ENCODE measurements at places on chromosomes 12 and 14.

DNA sequence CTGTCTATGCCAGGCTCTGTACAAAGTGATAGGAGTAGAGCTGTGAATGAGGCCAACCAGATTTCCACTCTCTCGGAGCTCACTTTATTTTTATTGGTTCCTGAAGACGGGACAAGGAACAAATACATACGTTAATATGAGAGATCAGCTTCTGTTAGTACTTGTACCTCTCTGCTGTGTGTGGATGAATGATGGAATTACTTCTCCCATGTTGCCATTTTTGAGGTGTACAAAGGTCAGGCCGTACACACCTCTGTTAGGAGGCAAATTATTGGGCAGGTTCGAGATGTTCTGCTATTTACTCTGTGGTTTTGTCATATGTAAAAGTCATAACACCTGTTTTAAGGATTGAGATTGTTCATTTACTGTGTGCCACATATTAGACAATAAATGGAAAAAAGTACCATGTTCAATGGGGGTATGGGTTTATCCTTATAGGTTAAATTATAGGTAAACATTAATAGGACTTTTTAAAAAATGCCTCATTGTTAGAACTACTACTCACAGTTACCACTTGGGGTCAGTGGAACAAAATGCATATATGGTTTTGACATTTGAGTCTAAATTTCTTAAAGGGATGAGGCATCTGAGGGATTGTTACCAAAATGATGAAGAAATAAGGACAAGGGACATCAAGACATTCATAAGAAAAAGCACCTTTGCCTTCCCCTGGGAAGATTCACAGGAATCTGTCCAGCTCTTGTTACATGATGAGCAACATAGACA lies 26.9 kb downstream of the WBP11 start:
- DNase-seq = no peak

DNA sequence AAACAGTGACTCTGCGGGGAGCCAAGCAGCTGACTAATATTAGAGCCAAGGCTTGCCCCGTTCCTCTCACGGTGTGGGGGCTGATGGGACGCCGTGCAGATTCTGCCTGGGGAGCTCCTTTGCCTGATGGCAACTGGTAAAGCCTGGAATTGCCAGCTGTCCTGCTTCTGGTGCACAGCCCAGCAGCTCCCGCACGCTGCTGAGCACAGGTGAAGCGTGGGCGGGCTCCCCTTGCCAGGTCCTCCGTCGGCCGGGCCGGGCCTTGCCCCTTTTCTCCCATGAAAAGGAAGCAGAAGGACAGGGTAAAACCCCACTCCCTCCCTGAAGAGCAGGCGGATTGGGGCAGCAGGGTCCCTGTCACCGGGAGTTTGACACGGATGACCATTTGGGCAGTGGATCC lies 79.0 kb downstream of the WDR20 start:
- no peak for DNase-seq

DNA sequence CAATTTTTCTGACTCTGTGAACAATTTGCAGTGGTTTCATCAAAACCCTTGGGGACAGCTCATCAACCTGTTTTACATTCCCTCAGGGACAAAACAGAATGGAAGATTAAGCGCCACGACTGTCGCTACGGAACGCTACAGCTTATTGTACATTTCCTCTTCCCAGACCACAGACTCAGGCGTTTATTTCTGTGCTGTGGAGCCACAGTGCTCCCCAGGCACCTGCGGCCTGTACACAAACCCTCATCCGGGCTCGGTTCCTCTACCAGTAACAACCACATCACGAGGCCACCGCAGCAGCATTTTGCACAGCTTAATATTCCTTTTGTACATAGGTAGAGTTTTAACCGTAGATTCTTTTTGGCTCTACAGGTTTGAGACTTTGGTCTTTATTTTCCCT lies 397.4 kb upstream of the OR4E1 start:
- DNase-seq = no peak

DNA sequence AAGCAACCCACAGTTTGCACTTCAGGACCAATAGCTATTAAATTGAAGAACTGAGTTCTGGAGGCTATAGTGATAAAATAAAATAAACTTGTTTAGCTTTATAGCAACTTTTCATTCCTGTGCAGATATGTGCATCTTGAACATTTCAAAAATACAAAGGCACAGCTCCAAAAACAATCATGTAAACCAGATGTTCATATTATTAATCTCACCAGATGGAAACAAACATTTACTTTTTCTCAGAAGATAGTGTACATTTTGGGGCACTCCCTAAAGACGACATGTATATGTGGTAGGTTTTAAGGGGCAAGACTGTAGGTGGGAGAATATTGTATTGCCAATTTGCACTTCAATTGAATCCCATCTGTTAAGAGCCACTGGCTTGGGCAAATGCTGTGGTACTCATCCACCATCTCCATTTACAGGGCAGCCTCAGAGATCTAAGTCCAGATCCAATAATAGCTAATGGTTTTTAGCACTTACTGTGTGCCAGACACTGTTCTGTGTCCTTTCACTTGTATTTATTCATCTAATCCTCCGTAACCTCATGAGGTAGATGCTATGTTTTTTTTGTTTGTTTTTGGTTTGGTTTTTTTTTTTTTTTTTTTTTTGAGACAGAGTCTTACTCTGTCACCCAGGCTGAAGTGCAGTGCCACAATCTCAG lies 49.1 kb downstream of the PTGER2 start:
- DNase-seq = no peak

DNA sequence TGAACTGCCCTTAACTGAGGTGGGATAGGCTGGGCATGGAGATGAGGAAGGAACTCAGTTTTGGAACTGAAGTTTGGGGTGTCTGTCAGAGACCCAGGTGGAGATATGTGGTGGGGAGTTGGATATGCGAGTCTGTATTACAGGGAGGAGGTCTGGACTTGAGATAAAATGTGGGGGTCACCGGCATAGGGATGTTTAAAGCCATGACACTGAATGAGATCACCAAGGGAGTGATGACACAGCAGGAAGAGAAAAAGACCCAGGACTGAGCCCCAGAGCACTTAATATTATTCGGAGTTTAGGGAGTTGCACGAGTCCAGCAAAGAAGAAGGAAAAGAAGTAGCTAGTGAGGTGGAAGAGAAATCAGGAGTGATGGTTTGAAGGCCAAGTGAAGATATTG lies 4.0 kb upstream of the OASL start:
- no peak for DNase-seq

GRCh38 chr12:5083955-5084849 lies 40.5 kb downstream of the KCNA5 start:
- peak; percentile 83 for DNase-seq

GRCh38 chr12:30687265-30687986 lies 8.2 kb downstream of the IPO8 start:
- no peak for DNase-seq

DNA sequence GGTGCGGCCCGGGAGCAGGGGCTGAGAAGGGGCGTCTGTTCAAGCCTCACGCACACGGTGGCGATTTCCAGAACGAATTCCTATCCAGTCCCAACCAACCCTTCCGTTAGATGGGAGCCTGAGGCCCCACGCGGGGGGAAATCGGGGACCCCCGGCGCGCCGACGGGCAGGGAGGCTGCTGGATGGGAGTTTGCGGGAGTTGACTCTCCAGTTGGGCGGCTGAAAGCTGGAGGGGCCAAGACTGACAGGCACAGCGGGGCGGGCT lies 9.8 kb downstream of the EXOC3L4 start:
- DNase-seq = no peak

- DNase-seq = no peak
Measured at GRCh38 chr14:64654246-64654900, 49.9 kb upstream of the PLEKHG3 start.

GRCh38 chr12:41217727-41218126 lies 29.6 kb downstream of the PDZRN4 start:
- no peak for DNase-seq

DNA sequence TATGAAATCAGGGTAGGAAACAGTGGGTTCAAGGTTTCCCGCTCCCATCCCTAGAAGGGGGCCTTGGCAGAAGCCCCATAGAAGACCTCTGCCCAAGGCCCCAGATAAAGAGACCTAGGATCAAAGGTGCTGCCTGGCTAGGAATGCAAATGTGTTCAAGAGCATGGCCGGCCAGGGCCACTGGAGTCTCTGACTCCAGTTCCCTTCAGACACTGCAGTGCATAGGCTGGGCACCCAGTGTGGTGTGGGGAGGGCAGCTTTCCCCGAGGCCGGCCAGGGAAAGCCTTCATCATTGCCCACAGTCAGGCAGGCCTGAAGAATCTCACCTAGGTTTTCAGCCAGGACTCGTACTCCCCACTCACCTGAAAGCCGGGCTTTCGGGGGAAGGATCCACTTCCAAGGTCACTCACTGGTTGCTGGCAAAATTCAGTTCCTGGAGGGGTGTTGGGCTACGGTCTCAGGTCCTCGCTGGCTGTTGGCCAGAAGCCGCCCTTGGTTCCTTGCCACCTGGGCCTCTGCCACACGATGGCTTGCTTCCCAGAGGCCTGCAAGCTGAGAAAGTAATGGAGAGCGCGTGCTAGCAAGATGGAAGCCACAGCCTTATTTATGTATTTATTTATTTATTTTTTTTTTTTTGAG lies 9.7 kb upstream of the PEBP1 start:
- DNase-seq = no peak

GRCh38 chr12:46453428-46453827 lies 80.9 kb upstream of the SLC38A2 start:
- DNase-seq = no peak

GRCh38 chr14:69928111-69928523 lies 48.9 kb downstream of the SMOC1 start:
- DNase-seq = no peak

- DNase-seq = no peak
Measured at GRCh38 chr12:48118284-48118871, 786 bp upstream of the PFKM start.

DNA sequence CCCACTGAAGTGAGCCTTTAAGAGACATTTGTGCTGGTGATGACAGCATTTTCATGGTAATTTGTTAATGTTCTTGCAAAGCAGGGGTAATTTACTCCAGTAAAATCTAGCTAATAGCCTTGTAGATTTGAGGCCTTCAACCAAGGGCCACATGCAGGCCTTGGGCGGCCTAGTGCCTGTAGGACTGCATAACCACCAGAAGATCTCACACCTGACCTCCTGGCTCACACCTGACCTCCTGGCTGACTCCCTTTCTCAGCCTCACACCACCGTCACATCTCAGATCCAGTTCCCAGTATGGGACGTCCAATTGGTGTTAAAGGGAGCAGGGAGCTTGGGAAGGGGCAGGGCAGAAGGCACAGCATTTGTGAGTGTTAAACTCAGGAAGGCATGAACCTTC lies 26.9 kb downstream of the C12orf42 start:
- no peak for DNase-seq

DNA sequence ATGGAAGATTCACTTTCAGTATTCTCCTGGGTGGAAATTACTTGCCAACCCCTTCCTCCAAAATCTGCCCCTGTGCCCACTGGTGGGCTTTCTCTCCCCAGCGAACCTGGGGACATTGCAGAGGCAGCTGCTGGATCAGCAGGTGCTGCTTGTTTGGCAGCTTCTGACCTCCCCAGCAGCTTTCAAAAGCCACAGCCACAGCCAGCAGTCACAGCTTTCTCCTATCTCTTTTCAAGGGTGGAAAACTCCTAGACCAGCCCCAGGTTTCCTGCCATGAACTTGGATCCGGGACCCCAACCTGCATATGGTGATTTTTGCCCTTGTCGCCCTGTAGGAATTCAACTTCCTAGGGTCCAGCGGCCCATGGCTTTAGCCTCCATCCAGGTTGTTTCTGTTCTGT lies 330.8 kb downstream of the ADAMTS20 start:
- DNase-seq = no peak

- no peak for DNase-seq
Measured at GRCh38 chr12:106063826-106064720, 74.7 kb downstream of the NUAK1 start.

GRCh38 chr14:59919570-59920377 lies at the start of gene LRRC9:
Gene LRRC9 (plus strand): TSS chr14:59920144.
- no peak for DNase-seq

DNA sequence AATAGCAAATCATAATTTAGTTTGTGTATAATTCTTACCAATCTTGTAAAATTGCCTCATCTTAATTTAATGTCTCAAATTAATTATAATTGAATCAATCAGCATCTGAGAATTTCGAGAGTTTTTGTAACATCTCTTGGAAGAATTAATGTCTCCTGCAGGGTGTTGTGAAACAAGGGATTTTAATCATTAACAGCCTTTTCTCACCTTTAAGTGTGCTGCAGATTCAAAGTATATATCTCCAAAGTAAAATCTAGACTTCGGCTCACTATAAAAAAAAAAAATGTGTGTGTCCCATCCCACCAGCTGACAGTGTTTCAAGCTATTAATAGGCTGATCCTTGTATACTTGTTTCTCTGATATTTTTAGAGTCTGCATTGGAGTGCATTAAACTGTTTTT lies 603.1 kb downstream of the ETNK1 start:
- DNase-seq = no peak

DNA sequence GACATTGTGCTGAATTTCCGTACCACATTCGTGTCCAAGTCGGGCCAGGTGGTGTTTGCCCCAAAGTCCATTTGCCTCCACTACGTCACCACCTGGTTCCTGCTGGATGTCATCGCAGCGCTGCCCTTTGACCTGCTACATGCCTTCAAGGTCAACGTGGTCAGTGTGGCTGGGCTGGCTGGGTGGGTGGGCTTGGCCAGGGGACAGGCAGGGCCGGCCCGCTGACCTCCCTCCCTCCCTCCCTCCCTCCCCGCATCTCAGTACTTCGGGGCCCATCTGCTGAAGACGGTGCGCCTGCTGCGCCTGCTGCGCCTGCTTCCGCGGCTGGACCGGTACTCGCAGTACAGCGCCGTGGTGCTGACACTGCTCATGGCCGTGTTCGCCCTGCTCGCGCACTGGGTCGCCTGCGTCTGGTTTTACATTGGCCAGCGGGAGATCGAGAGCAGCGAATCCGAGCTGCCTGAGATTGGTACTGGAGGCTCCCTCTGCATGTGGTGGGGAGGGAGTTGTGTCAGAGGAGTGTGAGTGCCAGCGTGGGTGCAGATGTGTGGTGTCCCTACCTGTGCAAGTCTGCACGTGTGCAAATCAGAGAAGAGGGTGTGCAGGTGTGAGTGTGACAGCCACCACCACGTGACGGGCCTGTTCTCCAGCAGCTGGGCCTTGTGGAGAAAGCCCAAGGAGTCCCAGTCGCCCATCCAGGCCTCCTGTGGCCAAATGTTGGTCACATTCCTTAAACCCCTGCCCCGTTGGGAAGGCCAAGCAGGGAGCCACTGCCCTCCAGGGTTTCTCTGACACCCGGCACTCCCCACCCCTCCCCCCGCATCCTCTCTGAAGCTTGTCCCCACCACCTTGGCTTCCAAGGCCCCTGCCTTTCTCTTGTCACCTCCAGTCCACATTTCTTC lies 5.3 kb downstream of the KCNH3 start:
- DNase-seq = no peak

GRCh38 chr14:104925214-104925854 lies 655 bp downstream of the PLD4 start:
- no peak for DNase-seq

GRCh38 chr14:61502459-61503093 lies 181.2 kb downstream of the PRKCH start:
- peak; percentile 71 for DNase-seq

- DNase-seq = no peak
Measured at GRCh38 chr14:23406725-23407355, 1.2 kb downstream of the MYH6 start.

DNA sequence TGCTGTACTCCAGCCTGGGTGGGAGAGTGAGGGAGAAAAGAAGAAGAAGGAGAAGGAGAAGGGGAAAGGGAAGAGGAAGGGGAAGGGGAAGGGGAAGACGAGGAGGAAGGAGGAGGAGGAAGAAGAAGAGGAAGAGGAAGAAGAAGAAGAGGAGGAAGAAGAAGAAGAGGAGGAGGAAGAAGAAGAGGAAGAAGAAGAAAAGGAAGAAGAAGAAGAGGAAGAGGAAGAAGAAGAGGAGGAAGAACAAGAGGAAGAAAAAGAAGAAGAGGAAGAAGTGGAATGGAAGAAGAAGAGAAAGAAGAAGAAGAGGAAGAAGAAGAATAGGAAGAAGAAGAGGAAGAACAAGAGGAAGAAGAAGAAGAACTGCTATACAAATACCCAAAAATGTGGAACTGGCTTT lies 507.4 kb upstream of the TMPO start:
- DNase-seq = no peak
